ENCODE measurements at places on chromosomes 6 and 20. TPM values are rescaled to one million over a fixed set of nuclear protein-coding genes. Genes with fewer than 3 reads are reported as not detected.

- H3K4me3 ChIP-seq, result no peak overlapping the region
- H3K27me3 ChIP-seq, result no peaks in the 10 kb centered on the region
- no peak for DNase-seq
- H3K27ac ChIP-seq, result no peak overlapping the region
Measured at GRCh38 chr6:142260748-142261147, 41.1 kb upstream of the ADGRG6 start.

DNA sequence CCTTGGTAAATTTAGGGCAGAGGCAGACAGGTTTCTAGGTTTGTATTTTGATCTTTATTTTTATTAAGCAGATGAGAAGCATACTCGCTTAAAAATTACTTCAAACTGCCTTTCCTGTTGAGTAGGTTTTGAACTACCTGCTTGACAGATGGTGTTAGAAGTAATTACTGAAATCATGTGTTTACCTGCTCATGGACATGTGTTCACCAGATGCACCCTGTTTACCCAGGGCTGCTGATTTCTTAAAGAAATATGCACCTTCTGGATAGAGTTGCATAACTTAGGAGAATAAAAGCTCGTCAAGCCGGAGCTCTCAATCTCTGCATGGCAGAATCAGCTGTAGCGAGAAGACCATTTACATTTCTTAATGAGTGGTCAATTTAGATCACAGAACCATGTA is 165.1 kb downstream of the CDKAL1 start:
- H3K27me3 ChIP-seq, result no peaks in the 10 kb centered on the region
- DNase-seq, result no peak
- no peak overlapping the region for H3K4me3 ChIP-seq

DNA sequence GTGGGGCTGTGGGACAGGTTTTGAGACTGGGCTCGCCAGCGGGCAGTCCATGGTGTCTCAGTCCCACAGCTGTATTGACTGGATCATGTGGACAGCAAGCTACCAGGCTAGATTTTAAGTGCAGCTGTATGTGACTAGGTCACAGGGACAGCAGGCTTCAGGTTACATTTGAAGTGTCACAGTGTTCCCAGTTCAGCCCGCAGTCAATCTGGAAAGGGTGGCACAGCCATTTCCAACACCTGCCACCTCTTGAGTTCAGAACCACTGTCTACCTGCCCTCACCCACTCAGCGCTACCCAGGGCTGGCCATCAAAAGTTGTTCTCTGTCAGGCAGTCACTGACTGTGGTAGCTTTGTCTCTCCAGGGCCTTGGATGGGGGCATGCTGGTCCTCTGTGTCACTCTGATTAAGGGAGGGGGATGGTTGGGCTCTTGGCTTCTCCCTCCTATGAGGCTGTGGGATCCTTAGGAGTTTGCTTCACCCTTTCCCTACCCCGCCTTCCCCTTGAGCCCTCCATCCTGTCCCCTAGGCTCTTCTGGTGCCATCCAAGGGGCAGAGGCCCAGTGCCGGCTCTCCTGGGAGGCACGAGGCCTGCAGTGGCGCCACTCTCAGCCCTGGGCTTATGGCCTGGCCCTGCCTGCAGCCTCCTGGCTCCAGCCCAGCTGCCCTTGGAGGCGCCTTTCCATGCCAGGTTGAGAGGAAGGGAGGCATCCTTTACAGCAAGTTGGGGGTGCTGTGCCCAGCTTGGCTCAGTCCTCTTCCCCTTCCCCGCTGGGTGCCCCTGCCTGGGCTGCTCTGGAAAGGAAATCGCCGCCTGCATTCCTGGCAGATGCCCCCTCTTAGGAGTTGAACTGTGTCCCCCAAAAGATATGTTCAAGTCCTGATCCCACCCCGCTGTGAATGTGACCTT is 44.9 kb downstream of the PNLDC1 start:
- no peak overlapping the region for H3K4me3 ChIP-seq
- H3K27ac ChIP-seq, result no peak overlapping the region
- no peak for DNase-seq
- H3K27me3 ChIP-seq, result no peaks in the 10 kb centered on the region
- no peaks in the 10 kb centered on the region for H3K36me3 ChIP-seq
- H3K4me1 ChIP-seq, result no peaks in the 10 kb centered on the region

DNA sequence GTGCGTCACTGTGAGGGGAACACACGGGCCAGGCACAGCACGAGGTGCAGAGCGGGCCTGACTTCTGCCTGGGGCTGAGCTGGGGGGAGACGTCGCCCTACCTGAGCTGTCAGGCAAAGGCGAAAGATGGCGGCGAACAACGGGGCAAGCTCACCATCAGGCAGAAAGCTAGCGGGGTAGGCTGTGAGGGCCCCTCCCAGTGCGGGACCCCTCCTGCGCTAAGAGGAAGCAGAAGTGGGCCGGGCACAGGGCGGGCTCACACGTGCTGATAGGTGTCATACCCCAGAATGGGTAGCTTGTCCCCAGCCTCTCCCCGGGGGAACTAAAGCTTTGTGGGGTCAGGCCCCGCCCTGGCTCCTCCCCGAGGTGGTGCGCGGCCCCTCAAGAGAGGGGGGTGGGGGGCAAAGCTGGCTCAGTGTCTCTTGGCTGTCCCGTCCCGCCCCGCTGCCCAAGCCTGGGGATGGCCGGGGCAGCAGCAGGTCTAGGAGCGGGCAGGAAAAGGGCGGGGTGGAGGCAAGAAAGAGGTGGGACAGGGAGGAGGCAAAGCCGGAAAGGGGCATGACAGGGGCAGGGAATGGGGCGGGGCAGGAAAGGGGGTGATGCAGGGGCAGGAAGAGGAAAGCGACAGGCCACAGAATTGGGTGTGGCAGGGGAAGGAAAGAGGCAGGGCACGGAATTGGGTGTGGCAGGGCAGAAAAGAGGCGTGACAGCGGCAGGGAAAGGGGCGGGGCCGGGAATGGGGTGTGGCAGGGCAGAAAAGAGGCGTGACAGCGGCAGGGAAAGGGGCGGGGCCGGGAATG is 14.7 kb downstream of the UCKL1 start:
- no peak overlapping the region for H3K4me3 ChIP-seq
- H3K27me3 ChIP-seq, result no peaks in the 10 kb centered on the region
- H3K4me1 ChIP-seq, result 0 out of 2 replicates have a peak, but pooled peaks cover 3% of the 10 kb centered on the region

Gene SLC22A16
- total RNA-seq, result not detected

Gene GDAP1L1
- total RNA-seq, result not detected
